ENCODE measurements at places on chromosomes 4 and X.

DNA sequence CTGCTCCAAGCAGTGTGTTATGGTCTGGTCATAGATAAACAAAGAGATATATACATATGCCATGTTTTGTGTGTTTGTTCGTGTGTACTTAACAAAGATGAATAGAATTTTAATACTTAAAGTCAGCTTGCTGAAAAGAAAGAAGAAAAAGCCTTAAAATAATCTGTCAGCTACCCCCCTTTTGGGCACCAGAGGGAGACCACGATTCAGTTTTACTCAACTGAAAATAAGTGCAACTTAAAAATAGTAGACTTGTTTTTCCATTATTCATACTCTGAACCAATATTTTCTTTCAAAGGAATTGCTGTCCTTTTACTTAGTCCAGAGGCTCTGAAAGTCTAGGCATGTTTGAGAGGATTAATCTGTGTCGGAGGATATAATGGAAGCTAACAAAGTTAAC, 181.7 kb upstream of the AGTR2 start:
- DNase-seq = no peak

- DNase-seq = no peak
Observed at GRCh38 chr4:105637408-105638176, 70.9 kb downstream of the INTS12 start.

DNA sequence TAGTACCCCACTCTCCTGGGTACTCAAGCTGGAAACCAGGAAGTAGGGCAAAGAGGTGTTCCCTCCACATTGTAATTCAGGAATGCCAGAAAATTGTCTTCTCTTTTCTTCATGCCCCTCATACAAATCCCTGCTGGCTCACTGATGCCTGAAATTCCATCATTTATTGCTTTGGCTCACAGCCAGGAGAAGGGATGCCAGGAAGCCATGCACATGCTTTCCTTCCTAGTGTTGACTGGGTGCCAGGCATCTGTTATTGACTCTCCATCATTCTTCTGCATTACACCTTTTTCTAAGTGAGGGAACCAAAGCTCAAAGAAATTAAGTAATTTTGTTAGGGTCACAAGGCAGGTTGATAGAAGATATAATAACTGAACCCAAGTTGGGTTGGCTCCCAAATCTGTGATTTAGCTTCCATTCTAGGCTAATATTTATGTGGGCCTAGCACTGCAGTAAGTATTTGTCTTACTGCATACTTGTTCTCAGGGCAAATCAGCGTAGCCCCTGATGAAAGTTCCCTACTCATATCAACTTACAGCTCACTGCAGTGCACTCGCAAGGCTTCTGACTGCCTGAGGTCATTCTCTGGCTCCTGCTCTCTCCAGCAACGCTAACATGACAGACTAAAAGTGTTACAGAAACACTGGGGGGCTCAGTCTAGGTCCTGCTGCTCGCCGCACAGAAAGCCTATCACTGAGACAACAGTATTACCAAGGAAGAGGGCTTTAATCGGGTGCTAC, 89.0 kb downstream of the TRAPPC11 start:
- DNase-seq = no peak

DNA sequence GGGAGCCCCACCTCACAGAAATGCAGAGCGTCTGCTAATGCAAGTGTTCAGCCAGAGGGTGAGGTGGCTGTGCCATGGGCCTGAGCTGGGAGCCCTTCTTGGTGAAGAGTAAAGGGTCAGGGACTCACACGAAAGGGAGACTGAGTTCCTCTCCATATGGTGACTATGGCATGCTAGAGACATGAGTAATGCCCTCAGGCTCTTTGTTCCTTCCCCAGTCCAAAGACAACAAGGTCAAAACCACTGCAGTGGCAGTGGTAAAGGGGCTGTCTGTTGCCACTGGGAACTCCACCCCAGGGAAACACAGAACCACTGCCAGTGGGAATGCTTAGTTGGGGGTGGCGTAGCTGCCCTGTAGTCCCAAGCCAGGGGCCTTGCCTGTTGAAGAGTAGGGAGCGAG, 22.4 kb downstream of the RAB40AL start:
- no peak for DNase-seq

DNA sequence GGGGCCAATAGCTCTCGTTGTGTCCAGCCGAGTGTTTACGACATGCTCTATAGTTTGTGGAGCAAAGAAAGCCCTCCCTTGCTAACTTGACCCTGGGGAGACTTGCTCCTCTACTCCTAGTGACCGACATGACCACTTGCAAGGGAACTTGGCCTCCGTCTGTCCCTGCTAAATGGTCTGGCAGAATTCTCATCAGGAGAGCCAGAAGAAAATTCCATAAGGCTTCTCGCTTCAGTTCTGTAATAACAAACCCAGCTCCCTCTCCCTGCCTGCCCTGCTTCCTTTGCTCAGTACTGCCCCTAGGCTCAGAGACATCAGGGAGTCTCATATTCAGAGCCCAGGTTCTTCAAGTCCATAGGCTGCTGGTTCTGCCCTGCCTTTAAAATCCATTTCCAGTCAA, 13.0 kb downstream of the DOCK11 start:
- DNase-seq = no peak

- DNase-seq = no peak
Observed at GRCh38 chr4:178347111-178347510, 904.9 kb upstream of the AGA start.

- no peak for DNase-seq
Observed at GRCh38 chr4:103786014-103786413, 66.2 kb upstream of the TACR3 start.

DNA sequence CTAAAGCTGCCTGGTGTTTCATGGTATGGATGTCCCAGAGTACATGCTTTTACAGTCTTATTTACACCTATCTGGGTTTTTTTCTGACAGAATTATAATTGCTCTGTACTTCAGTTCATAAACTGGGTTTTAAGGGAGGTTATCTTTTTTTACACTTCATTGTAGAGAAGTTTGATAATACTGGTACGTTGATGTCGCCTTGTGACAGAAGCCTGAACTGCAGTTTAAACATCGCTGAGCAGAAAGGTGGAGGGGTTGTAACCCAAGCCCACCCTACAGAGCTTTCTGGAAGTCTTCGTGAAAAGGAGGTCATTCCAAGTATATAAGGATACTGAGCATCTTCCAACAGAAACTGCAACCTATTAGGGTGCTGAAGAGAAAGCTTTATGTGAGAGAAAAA, 46.4 kb downstream of the BEX1 start:
- no peak for DNase-seq

DNA sequence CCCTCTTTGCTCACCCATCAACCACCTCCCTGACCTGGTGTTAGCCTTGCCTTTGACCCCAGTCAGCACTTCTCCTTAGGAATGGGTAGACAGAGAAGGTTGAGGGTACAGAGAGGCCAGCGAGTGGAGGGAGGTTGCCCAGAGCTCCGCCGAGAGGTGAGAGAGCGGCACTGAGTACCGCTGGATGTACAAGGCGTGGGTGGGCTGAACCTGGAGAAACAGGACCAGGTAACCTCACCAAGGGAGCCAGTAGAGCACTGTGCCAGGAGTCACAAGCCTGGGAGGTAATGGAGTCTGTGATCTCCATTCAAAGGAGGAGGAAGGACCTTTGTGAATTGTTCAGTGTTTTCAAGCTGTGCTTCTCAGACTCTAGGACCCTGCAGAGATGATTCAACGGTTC, 256.2 kb downstream of the EVC2 start:
- no peak for DNase-seq

- DNase-seq = no peak
Observed at GRCh38 chr4:3221184-3221494, 27.8 kb upstream of the MSANTD1 start.

DNA sequence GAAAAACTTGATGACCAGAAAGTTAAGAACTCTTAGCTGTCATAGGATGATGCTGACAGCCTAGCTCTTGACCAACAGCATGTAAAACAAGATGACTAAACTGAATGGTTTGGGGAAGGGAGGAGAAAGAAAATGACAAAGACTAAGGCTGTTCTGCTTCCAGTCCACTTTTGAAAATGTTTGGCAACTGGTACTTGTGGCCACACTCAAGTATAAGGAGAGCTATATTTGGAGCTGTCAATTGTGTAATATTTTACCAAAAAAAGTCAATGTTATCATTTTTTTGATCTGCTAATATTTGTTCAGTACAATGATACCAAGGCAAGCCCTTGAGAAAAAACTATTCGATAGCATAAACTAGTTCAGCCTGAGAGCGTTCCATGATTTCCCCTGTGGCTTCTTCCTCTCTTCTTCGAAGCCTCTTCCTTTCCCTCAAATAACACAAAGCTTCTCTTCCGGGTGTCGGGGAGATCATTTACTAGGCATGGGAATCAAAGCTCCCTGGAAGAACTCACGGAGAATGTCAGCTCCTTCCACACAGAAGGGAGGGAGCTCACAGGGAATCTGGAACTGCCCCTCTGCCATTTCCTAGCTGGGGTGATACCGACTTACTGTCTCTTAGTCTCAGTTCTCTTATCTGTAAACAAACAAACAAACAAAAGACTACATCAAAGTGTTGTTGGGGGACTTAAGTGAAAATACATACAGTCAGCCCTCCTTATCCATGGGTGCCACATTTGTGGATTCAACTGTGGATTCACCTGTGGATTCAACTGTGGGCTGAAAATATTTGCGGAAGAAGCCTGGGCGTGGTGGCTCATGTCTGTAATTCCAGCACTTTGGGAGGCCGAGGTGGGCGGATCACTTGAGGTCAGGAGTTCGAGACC, 82.6 kb downstream of the SCD5 start:
- no peak for DNase-seq

GRCh38 chr4:17664755-17665154, 50.3 kb downstream of the MED28 start:
- no peak for DNase-seq

GRCh38 chrX:64191281-64192010, 14.1 kb downstream of the AMER1 start:
- DNase-seq = no peak

DNA sequence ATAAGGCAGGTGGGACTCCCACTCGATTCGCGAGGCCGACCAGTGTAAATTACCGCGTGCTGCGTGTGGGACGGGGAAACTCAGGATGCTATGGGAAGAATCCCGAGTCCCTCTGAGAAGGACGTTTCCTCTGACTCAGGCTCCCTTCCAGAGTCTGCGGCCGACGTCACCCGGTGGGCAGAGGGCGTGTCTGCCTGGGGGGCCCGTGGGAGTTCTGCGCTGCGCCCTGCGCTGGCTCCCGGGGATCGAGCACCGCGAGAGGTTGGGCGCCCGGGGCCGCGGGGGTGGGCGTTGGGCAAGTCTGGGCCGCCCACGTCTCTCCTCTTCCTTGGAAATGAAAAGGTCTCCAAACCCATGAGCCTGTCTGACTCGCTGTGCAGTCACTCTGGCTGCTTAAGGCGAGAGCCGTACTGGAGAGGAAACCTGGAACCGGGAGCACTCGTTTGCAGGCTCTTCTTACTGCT, 568 bp downstream of the NIPAL1 start:
- peak; percentile 3 for DNase-seq

- no peak for DNase-seq
Observed at GRCh38 chrX:10099411-10099810, 57.4 kb upstream of the CLCN4 start.

DNA sequence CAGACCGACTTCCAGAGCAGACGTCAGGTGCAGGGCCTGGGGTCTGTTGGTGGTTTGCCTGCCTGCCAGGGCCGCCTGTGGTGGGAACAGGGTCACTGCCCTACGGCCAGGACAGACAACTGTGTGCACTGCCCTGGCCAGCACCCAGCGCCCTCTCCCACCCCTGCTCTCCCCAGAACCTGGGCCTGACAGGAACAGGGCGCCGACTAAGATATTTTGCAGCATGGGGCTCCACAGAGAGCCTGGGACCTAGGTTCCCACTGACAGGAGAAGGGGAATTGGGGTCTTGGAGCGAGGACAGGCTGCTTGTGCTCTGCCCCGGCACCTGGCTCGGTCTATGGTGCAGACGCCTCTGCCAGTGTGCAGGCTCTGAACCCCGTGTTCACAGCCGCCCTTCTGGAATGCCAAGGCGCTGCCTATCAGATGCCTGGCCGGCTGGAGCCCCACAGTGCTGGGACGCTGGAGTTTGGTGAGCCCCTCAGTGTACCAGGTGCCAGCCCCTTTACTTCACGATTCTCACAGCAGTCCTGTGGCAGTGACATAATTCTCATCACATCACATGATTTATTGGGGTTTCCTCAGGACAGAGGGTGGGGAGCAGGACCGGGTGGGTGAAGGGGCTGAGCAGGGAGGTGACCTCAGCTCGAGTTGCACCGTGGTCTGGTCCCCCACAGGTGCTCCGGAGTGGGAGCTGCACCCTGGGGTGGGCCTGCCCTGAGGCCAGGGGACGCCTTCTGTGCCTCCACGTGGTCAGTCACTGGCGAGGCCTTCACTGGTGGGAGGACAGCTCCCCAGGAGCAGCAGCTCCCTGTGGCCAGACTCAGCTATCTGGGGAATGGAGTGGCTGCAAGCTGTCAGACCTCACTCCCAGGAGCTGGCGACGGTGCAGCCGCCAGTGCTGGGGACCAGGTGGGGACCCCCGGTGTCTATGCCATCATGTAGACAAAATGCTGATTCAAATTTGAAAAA, 113.8 kb upstream of the LRPAP1 start:
- DNase-seq = no peak

DNA sequence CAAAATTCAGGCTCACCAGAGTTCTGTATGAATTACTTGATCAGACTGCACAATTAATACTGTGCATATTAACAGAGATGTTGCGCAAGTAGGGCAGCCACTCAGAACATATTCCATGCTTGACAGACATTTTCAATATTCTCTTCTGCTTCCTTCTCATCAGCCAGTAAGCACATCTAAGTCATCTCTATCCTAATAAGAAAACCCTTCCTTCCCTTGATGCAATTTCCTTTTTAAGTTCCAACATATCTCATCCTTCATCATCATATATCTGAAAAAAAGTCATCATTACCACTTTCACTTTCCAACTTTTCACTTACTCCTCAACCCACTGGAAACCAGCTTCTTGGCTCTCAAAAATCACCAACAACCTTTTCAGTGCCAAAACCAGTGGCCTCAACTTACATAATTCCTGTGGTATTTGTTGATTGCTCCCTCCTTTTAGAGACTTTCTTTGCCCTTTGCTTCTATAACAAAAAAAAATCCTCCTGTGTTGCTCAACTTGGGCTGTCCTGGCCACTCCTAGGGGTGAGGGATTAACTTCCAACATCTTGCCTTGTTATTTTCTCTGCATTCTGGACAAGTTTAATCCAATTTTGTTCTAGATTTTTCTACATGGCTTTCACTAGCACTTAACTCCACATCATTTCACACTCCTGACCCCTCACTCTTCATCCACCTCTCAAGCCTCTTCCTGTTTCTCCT, 14.1 kb downstream of the MBNL3 start:
- DNase-seq = no peak

DNA sequence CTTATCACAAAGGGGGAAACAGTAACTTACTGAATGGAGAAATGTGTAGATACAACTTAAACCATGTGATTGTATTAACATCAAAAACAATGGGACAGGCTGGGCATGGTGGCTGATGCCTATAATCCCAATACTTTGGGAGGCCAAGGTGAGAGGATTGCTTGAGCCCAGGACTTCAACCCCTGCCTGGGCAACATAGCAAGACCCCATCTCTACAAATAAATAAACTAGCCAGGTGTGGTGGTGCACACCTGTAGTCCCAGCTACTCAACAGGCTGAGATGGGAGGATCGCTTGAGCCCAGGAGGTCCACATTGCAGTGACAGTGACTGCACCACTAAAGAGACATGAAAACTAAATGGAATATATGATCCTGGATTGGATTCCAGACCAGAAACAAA, 26.4 kb downstream of the TMEM184C start:
- no peak for DNase-seq

GRCh38 chr4:187268940-187269339, 545.3 kb upstream of the FAT1 start:
- no peak for DNase-seq
